Stimulated activated CD8-positive, alpha-beta memory T cell treated with anti-CD3 and anti-CD28 coated beads, Interleukin-4, amount 100 ng/mL, for 1 hour (primary cell): ENCODE measurements at places on chromosomes 2 and 18.

DNA sequence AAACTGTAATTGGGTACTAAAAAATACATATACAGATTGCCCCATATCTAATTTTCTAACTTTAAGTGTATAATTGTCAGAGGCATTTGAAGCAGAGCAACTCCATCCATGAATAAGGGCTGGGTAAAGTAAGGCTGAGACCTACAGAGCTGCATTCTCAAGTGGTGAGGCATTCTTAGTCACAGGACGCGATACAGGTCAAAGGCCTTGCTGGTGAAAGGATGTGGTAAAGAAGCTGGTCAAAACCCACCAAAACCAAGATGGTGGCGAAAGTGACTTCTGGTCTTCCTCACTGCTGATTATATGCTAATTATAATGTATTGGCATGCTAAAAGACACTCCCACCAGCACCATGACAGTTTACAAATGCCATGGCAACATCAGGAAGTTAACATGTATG lies 50.0 kb downstream of the SLC8A1 start:
- no peak for DNase-seq

DNA sequence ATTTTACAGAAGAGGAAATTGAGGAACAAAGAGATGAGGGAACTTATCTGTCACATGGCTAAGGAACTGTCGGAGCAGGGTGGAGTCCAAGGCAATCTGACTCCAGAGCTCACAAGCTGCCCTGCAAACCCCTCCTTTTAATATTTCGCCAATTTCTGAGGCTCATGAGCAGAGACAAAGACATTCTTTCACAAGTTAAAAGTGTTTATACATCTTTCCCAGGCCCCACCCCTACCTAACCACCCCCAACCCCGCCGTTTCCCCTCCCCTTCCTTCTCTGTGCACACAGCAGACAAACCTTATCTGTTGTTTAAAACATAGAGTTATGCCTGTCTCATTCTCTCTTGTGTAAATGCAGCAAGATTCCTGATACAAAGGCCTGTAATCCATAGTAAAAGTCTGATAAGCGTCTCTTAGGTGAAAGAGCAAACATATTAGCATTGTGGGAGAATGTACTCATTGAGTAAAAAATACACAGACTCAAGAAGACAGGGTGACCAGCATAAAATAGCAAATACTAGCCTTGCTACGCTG lies 44.3 kb downstream of the EPHA4 start:
- DNase-seq: no peak

DNA sequence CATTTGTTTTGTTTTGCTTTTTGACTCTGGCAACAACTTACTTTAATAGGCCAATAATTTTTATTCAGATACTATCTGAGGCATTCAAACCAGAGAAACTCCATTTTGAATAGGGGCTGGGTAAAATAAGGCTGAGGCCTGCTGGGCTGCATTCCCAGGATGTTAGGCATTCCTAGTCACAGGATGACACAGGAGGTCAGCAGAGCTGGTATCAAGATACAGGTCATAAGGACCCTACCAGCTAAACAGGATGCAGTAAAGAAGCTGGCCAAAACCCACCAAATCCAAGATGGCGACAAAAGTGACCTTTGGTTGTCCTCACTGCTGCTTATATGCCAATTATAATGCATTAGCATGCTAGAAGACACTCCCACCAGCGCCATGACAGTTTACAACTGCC lies 102.2 kb upstream of the XPO1 start:
- no peak for DNase-seq

- DNase-seq: no peak
Measured at GRCh38 chr18:37287601-37288000, 278.0 kb downstream of the CELF4 start.

- DNase-seq: no peak
Measured at GRCh38 chr2:19607400-19607799, 249.0 kb upstream of the OSR1 start.

DNA sequence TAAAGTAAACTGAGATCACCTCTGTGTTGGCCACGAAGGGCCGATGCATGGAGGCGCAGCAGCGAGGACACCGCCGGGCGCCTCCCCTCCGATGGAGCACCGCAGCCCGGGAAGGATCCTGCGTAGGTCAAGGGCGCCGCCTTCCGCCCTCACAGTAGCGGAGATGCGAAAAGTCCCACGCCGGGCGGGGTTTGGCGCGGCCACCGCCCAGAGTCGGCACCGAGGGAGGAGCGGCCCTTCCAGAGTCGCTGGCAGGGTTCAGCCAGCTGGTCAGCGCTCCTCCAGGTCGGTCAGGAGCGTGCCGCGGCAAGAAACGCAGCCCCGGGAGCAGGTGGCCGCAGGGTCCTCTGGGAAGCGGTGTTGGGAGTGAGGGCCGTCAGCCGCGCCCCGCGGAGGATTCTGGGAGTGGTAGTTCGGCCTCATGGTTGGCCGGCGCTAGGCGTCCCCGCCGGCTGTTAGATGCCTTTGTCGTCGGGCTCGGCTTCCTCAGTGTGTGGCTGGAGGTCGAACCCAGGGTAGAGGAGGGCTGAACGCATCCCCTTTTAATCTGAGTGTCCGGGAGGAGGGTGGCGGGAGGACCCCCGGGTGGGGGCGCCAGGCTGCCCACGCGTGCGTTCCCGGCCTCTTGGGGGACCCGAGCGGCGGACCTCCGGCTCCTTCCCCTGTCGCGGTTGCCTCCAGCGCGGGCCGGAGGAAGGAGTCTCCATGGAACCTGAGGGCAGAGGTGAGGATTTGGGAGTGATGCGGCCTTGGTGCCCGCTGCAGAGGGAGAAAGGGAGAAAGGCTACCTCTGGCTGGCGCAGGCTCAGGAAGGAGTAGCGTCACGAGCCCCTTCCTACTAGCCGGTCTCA lies at the start of gene ZNF892:
Gene ZNF892, plus strand, starts transcription at position 411 of the 851 bp plus-strand sequence. Its CDS starts 295 bp downstream, at position 706.
- DNase-seq: peak; percentile 63
